ENCODE measurements at places on chromosomes 5 and 9.

- no peak for DNase-seq
Measured at GRCh38 chr9:136074706-136075105, 20.4 kb downstream of the NACC2 start.

DNA sequence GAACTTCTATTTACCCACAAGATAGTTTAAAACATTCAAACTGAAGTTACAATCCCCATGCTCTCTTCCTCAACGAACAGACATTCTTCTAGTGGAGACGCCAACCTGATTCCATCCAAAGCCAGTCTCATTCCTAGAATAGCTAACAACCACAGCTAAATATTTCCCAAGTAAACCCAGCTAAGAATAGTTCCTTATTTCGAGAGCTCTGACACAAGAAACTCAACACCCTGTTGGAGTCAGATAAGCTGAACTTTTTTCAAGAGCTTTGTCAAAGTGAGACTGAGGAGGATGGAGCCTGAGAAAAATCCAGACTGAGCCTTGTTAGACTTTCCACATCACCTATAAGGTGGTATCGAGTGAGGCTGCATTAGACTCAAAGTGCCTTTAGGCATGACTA, 56.7 kb upstream of the RPS23 start:
- no peak for DNase-seq

DNA sequence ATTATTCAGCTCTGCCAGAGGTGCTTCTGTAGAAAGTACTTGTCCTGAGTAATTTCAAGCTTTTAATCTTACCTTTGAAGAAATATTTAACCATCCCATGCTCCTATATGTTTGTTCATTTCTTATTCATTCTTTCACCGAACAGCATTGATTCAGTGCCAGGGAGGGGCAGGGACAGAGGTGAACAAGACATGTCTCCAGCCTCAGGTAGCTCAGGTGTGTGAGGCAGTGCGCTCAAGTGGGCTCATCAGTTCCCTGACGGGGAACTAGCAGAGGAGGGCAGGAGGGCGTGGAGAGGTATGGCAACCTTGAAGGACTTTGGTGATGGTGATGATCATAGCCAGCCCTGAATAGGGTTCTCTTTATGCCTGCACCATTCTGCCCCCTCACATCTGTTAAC, 25.9 kb downstream of the ERGIC1 start:
- no peak for DNase-seq

- no peak for DNase-seq
Measured at GRCh38 chr9:109857336-109857735, 77.3 kb downstream of the PALM2AKAP2 start.
